GM12891 (cell line): ENCODE measurements at places on chromosomes 16 and 17.

GRCh38 chr17:70888324-70888723 lies 719.0 kb downstream of the KCNJ2 start:
- no peak for DNase-seq

DNA sequence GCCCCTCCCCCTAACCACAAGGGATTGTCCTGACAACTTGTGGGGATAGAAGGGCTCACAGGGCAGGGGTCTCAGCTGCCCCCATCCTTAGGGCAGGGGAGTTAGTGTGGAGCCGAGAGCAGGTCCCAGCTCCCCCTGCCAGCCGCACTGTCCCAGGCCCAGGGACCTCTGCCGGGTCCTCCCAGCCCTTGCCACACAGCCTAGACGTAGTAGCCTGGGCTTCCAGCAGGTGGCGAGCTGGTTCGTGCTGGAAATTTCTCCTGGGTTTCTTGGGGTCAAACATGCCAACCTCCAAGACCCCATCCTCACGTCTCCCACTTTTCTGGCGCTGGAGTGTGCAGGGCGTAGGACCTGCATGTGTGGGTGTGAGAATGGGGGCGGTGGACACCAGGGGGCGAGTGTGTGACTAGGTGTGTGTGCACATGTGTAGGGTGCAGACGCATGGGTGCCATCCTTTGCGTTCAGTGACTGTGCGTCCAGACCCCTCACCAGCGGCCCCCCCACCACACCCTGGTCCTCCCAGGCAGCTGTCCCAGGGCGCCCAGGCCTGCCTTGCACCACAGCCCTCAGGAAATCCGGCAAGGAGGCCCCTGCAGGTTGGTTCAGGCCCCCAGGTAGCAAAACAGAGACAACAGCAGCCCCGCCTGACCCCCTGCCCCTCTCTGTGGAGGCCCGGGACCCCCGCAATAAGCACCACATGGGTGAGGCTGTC lies 29.5 kb downstream of the SBK1 start:
- peak; percentile 69 for DNase-seq

DNA sequence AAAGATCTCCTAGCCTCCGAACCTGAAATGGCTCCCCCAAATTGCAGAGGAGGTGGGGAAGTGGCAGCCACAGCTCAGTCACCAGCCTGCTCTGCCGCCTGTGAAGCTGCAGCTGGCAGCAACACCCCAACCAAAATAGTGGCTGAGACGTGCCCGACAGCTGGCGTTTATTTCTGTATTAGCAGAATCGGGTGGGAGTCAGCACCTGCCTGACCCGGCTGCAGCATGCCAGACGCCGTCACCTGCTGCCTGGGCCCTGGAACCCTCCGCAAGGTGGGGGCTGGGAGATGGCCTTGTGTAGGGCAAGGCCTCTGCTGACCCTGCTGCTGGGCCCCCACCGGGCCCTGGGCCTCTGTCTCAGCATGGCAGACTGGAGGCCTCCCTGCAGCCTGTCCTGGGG lies 17.5 kb upstream of the PABPN1L start:
- DNase-seq, result no peak

DNA sequence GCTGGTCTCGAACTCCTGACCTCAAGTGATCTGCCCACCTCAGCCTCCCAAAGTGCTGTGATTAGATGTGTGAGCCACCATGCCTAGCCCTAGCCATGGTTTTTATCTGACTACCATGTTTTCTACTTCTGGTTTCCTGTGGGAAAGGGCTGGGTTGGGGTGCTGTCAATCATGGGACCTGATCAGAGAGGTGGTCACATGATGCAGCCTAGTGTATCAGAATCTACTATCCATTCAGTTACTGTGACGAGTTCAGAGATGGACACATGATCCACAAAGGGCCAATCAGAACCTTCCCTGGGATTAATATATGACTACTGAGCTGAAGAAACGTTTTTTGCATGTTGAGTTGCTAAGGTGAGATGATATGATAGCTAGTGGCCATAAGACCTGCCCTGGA lies 59.1 kb downstream of the ABCC6 start:
- no peak for DNase-seq

GRCh38 chr17:47693731-47694580 lies at the start of gene TBKBP1:
TSS of gene TBKBP1 (plus strand) at chr17:47694161. CDS start at chr17:47696113, 1,952 bp downstream.
- DNase-seq, result no peak
